Adrenal gland (tissue), 19 donors: ENCODE measurements at places on chromosomes 12 and 14.
A peak's percentile ranks its signal among the peaks of the same experiment; 100 is the strongest.

DNA sequence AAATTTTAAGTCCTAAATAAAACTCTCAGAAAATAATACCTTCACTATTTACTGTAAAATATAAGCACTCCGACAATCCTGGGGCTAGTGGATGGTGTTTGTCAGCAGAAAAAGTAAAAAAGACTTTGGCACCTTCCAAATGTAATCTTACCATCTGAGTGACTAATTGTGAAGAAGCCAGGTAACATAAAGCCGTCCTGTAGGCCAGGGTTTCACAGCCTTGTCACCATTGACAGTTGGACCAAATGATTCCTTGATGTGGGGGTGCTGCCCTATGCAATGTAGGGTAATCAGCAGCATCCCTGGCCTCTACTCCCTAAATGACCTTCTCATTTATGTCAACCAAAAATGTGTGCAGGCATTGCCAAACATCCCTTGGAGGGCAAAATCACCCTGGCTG lies 87.2 kb downstream of the CAPZA3 start:
- DNase-seq, result no peak

DNA sequence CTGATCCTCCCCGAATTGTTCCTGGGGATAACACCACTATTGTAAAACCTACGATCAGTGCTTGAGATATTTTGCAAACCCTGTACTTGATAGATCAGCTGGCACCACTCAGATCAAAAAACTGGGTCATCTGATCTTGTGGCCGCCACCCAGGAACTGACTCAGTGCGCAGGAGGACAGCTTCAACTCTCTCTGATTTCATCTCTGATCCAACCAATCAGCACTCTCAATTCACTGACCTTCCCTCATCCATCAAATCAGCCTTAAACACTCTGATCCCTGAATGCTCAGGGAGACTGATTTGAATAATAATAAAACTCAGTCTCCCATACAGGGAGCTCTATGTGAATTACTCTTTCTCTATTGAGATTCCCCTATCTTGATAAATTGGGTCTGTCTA lies 4.2 kb upstream of the XPOT start:
- DNase-seq, result peak; percentile 77

DNA sequence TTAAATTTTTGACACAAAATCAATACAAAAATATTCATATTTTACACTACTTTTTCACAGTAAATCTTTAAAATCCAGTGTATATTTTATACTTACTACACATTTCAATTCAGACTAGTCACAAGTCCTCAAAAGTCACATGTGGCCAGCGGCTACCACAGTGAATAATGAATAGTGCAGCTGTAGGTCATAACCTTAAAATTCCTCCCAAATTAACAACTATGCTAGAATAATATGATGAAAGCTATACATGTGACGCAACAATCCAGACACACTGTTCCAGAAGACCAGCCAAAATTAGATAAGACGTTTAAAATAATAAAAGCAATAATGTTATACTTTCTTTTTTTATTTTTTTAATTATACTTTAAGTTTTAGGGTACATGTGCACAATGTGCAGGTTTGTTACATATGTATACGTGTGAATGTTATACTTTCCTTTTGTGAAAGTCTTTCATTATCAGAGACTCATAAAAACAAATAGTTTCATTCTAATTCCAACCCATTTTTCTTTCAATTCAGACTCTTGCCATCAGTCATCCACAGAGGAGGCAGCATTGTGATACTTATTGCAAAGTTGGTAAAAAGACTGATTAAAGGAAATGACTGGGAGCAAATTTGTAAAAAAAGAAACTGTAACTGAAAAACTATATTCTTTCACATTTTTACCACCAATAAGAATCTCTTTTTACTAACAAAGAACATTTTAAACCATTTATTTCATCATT lies 67.0 kb downstream of the C2CD5 start:
- DNase-seq, result no peak

DNA sequence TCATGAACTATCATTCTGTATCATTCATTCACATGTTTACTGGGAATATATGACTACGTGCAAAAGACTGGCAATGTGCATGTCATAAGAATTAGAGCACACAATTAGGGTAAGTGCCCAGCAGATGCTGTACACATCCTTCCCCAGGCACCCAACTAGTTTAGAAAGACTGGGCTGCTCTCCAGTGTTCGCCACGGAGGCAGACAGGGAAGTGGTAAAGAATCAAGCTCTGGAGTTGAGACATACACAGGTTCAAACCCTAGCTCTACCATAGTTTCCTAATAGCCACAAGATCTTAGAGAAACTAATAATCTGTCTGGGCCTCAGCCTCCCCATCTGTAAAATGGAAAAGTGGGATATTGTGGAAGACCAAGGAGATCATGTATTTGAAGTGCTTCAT lies 6.8 kb downstream of the TMCC3 start:
- DNase-seq, result no peak

DNA sequence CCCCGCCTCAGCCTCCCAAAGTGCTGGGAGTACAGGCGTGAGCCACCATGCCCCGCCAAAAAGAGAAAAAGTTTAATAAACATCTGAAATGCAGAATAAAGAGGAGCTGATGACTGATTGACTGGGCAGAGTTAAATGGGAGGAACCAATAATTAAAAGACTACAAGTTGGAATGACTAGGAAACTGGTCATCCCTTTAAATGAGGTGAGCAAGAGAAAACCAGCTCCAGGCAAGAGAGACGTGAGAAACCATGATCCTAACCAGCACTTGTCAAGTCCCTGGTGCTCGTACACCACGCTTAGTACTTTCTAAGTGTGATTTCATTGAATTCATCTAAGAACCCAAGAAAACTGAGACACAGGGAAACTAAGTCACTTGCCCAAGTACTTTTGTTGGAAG lies 47.9 kb downstream of the MAP1LC3B2 start:
- no peak for DNase-seq

- no peak for DNase-seq
Measured at GRCh38 chr12:39199351-39199750, 243.6 kb downstream of the KIF21A start.

DNA sequence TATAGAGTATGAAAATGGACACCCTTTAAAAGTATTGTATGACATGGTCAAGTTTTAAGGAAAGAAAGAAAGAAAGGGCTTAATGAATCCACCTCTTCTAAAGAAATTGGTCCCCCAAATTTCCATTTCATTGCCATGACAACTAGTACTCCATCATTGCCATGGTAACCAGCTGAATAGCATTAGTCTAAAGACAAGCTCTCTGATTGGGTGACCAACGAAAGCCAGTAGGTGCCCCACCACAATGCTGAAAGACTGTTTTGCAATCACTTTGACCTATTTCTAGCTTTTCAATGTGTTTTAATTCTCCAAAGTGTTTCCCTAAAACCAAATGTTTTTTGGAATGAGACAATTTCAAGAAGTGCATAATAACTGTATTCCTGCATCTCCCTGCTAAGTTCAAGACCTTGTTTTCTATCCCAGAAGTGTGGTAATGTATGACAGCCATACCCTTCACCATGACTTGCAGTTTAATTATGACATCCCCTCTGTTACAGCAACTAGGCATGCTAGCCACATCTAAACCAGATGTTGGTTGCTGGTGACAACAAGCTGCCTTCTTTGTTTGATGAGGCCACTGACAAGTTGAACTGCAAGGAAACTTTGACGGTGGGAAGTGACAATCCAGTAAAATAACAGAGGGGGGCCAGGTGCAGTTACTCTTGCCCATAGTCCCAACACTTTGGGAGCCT lies 46.7 kb downstream of the KICS2 start:
- DNase-seq, result no peak

DNA sequence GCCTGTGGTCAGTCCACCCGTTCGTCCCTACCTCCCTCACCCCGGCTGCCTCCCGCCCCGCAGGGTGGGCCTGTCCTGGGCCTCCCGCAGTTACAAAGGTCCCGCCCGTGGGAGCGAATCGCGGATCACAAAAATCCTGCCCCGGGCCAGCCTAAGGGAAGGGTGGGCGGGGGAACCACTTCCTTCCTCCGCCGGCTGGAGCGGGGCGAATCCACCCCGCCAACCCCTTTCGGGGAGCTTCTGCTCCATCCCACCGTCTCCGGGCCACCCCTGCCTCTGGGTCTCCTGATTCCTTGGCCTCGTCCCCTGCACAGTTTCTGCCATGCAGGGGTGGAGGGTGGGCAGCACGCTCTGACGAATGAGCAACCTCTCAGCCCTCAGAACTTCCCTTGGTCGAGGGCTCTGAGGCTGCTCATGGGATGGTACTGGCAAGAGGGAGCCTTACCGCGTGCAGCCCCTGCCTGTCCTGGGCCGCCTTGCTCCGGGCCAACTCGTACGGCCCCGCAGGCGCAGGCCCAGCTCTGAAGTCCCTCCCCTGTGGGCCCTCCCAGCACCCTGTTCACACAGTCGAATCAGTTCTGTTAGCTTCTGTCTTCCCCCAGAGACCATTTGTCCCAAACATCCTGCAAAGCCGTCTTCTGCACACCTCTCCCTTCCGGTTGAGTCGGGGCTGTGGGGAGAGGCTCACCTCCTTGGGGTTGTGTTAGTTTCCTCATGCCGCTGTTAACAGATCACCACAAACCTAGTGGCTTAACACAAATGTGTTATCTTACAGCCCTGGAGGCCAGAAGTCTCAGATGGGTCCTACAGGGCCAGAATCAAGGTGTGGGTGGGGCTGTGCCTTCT lies 589 bp upstream of the HVCN1 start:
- peak; percentile 37 for DNase-seq

DNA sequence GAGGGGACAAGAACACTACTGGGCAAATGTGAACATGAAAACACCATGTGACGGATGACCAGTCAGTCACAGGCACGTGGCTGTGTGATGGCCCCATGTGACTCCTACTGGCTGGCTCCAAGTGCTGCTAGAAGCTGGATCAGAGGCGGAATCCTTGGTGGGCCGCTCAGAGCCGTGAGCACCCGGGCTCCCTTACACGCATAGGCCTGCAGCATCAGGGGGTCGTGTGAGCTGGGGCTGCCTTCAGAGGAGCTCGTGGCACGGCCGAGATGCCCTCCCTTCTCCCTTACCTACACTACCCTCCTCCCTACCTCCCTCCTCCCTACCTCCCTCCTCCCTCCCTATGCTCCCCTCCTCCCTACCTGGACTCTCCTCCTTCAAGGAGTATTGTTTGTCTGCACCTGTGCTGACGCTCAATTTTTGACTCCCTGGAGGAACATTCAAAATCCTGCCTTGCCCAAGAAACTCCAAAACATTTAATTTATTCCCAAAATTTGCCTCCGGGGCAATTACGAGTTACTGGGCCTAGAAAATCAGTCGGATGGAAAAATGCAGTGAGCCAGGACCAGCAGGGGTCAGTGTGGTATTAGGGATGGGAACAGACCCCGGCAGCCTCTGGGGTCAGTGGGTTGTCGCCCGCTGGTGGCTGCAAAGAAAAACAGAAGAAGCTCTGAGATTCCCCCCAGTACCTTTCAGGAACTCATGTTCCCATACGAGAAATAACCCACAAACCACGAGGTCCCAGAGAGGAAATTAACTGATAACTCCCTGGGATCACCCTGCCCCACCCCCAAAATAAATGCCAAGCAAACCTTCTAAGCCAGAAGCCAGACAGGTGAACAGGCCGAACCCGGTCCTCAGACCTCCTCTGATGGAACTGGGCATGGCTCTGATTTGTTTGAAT lies 61.3 kb downstream of the C14orf132 start:
- peak; percentile 90 for DNase-seq

DNA sequence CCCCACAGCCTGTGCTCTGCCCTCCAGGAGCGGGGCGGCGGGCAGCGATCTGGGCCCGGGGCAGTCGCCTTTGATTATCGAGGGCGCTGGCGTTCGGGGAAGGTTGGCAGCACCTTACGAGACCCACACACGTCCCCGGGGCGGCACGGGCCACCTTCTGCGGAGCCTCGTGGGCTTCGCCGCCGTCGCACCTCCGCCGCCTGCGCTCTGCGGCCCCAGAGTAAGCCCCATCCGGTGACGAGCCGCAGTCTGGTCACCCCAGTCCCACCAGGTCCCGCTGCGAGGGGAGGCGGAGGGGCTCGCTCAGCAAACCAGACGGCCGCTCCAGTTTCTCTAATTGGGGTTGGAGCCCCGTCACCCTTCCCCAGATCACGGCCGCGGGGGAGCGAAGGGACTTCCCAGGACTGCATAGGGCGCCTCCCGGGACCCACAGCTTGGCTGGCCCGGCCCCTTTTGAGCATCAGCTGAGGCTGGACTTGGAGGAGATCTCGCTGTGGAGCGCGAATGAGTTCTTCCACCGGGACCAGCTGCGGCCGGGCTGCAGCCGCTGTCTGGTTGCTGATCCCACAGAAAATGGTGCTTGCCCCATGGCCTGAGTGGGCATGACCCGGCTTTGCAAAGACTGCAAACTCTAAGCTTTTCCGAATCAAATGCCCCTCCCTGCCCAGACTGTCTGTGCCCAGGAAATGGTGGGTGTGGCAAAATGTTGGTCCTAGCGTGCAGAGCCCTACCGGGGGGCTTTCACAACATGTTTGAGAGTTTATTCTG lies 560 bp downstream of the LGALS3 start:
- peak; percentile 77 for DNase-seq

- DNase-seq, result no peak
Measured at GRCh38 chr14:92464716-92465115, 48.9 kb upstream of the RIN3 start.

DNA sequence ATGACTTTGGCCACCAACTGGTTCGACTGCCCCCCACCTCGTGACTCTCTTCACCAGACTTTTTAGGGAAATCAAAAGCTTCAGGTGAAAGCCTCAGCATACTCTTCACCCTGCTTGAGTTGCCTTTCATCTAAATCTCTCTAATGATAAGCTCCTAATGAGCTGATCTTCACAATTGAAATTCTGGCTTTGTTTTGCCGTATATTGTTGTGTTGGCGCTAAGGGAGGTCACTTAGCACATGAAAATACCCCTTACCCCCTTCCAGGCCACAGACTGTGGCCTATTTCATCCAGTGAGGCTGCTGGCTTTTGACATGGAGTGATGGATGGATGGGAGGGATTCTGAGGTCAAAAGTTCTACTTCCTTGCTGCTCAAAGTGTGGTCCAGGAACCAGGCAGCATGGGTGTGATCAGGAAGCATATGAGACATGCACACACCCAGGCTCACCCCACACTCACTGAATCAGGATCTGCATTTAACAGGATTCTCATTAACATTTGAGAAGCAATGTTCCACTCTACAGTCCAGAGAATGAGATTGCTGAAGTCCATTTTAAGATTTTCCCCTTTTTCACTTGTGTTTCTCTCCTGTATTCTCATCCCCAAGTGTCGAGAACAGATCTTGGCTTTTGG lies 131.4 kb downstream of the DACT1 start:
- no peak for DNase-seq

GRCh38 chr14:73472185-73473114 lies 14.1 kb upstream of the NUMB start:
- DNase-seq, result no peak

DNA sequence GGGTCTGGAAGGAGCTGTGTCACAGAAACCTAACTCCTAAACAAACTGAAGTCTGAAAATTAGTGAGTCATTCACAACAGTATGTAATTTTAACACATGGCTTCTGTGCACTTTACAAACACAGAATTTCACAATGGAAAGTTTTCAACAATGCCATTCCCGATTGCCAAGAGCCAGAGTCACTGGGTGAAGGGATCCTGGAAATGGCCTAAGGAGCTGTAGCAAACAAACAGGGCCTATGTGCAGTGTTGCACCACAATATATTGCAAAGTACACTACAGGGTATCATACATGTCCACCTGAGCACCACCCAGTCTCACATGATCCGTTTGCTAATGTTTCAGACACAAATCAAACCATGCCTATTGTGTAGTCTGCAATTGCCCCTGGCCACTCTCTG lies 184.7 kb upstream of the OTX2 start:
- no peak for DNase-seq

- no peak for DNase-seq
Measured at GRCh38 chr12:128365032-128365431, 98.1 kb downstream of the TMEM132C start.

- DNase-seq, result peak; percentile 58
Measured at GRCh38 chr14:103122947-103123633, at the start of gene TNFAIP2. Gene TNFAIP2, plus strand, starts transcription at chr14:103123461. Its CDS starts 2,997 bp downstream, at chr14:103126458.

- DNase-seq, result no peak
Measured at GRCh38 chr14:59274991-59275391, 86.5 kb downstream of the DAAM1 start.
